ENCODE measurements at places on chromosomes 12 and 14.
A peak's percentile ranks its signal among the peaks of the same experiment; 100 is the strongest.

DNA sequence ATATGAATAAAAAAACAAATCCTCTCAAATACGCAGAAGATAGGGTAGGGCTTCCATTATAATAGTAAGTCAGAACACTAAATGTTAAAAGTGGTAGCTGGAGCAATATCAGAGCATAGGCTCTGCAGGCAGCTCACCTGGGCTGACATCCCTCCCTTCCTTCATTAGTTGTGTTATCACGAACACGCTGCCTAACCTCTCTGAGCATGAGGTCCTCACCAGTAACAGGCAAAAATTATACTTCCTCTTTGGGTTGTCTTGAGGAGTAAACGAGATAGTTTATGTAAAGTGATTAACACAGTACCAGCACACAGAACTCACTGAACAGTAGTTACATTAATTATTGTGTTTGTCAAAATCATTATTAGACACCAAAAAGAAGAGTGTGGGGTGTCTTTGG, 154.3 kb downstream of the STXBP6 start:
- DNase-seq = no peak

GRCh38 chr12:98678236-98678945, 33.3 kb downstream of the APAF1 start:
- DNase-seq = no peak

GRCh38 chr14:103339561-103339960, 5.5 kb downstream of the EIF5 start:
- no peak for DNase-seq

DNA sequence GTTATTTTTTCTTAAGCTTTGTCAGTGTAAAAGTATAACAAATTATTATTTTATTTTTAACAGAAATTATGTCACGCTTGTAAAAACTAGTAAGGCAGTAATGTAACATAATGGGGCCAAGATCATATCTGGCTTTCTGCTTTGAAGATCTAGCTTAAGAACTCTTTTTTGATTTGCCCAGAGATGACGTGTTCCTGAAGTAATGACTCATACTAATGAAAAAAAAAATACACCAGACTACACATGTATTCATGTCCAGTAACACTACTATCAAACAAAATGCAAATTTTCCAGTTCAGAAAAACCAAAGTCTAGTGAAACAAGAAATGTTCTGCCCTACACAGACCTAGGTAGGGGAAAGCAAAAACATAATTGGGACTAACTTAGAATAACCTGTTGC, 432.2 kb upstream of the ATXN7L3B start:
- no peak for DNase-seq

DNA sequence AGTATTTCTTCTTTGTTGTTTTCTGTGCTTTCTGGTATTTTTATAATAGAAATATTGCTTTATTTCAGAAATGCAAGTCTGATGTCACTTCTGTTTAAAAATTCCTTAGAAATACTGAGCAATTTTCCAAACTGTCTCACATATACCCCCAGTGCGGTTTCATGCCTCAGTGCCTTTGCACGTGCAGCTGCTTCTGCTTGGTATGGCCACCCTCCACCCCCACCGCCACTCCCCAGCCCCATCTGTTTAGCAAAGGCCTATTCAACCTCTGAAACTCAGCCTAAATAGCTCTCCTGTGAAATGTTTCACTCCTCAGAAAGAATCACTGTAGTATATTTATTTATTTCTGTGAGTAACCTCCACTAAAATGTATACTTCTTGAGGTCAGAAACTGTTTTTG, 52.3 kb downstream of the PPM1H start:
- no peak for DNase-seq

DNA sequence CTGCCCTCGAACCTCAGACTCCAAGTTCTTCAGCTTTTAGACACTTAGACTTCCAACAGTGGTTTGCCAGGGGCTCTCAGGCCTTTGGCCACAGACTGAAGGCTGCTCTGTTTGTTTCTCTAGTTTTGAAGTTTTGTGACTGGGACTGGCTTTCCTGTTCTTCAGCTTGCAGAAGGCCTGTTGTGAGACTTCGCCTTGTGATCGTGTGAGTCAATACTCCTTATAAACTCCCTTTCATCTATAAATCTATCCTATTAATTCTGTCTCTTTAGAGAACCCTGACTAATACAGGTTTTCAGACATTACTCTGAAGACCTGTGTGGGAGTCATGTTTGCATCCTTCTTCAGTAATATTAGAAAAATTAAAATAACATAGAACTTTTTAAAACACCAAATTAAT, 289.1 kb downstream of the RMST start:
- DNase-seq = no peak

GRCh38 chr14:65159281-65160062, 57.2 kb upstream of the MAX start:
- DNase-seq = no peak

GRCh38 chr12:27966870-27967269, 5.7 kb downstream of the PTHLH start:
- DNase-seq = peak; percentile 19

DNA sequence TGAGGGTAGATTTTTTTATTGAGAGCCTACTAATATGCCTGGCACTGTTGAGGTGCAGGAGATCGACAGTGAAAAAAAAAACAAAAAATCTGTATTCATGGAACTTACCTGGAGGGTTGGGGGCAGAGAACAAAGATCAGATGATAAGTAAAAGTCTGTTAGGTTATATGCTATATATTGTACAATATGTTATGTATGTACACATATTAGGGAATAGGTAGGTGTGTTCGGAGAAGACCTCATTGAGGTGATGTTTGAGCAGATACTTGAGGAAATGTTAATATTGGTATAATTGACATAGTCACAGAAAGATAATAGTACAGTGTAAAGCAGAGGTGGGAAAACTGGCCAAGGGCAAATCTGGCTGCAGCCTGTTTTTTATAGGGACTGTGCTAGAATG, 5.6 kb downstream of the ARF6 start:
- no peak for DNase-seq

DNA sequence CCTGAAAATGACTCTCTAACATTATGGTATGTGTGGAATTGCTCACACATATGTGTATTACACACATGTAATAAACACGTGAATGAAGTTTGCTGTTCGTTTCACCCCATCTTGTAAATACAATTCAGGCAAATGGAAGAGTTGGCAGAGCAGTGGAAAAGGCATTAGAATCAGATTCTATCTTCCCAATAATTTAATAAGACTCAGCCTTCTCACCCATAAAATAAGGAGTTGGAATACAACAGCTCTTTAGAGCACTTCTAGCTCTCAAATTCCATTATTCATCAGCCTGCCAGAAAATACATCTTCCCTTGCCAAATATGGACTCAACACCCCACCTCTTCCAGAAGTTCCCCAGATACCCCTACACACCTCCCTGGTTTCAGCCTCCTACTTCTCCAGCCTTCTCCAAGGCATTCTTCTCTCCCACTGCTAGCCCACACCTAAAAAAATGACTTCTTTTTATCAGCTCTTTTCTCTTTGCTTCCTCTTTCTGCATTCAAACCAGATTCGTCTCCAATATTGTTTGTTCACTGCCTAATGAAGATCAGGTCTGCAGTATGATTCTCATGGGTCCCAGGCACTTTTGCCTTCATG, 66.2 kb upstream of the DYRK2 start:
- DNase-seq = no peak

DNA sequence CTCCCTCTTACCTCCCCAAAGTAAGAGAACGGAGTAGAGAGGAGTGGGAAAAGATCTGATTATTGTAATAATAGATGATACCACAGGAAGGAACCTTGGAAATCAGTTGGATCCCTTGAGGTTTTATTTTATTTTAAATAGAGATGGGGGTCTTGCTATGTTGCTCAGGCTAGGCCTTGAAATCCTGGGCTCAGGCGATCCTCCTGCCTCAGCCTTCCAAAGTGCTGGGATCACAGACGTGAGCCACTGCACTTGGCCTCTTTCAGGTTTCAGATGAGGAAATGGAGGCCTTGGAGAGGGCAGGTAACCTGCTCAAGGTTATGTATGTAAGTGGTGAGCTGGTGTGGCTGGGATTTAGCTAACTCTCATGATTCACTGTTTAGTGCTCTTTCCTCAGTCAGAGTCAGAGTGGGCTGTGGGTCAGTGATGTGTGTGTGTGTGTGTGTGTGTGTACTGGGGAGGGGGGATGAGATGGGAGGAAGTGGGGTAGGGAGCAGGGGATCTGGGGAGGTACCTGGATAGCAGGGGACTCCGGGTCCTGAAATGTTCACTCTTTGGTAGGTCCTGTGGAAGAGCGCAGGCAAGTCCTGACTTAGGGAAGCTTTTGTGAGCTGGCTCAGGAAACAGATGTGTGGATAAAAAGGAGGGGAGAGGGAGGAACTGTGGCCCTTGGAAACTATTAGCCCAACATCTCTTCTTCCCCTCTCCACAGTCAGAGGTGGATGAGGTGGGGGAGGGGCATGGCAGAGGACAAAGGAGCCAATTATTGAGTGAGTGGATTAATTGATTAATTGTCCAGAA, 4.7 kb upstream of the CISTR start:
- no peak for DNase-seq

DNA sequence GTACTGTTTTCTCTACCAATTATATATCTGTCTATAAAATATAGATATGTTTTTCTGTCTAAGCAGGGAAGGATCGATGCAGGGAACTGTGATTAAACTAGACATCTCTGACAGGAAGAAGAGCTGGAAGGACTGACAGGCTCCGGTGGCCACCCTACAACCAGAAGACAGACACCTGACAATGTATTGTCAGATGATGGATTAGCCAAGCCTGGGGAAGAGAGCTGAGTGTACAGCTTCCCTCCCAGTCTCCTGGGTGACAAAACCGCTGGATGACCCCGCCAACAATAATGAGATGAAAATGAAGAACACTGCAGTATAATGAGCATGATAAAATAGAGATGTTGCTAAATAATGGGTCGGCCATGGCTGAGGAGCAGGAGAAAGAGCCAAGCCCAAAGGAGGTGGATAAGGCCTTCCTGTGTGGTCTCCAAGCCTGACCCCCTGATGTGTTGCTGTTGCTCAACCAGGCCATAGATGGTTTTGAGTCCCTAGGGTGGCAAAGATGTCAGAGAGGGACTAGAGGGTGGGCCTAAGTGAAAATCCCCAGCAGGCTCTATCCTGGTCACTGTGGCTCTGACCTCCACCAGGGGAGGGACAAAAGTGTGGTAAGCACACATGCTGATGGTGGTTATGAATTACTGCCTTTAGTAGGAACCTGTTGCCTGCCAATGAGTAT, 28.2 kb downstream of the DHRS2 start:
- DNase-seq = no peak

GRCh38 chr14:56149995-56150394, 31.8 kb downstream of the PELI2 start:
- no peak for DNase-seq

DNA sequence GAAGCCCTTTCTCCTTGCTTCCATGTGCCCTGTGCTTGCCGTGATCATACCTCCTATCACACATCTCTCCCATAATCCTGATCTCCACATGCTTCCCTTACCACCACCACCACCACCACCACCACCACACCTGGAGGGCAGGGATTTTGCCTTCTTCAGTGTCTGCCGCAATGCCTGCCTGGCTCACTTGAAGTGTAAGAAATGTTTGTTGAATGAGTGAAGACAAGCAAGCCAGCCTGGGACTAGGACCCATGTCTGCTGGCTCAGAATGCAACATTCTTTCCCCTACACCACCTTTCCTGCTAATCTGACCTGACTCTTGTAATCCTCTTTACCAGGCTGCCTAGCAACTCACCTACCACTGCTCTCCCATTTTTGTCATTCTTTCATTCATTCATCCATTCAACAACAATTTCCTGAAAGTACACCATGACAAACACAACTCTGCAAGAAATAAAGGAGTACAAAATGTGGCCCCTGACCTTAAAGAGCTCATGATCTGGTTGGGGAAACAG, 3.5 kb upstream of the NID2 start:
- no peak for DNase-seq

- DNase-seq = no peak
Observed at GRCh38 chr12:51085757-51086156, 2.4 kb upstream of the CSRNP2 start.

- DNase-seq = peak; percentile 79
Observed at GRCh38 chr12:14185427-14186192, 179.9 kb upstream of the ATF7IP start.

DNA sequence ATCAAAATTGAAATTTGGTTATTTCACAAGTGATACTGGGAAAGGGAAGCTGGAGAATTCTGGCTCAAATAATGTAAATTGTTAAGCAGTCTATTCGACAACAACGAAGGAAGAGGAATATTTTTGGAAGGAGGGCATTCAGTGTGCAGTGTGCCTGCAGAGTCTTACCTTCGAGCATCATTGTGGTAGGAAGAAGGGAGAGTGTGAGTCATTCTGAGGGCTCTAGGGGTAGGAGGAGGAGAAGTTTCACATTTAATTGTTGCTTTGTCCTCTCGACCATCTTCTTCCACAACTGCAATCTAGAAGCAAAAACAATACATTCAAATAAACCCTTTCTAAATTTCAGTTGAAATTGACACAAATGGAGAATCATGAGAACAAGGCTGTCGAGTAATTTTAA, 263.0 kb downstream of the ACSS3 start:
- no peak for DNase-seq

DNA sequence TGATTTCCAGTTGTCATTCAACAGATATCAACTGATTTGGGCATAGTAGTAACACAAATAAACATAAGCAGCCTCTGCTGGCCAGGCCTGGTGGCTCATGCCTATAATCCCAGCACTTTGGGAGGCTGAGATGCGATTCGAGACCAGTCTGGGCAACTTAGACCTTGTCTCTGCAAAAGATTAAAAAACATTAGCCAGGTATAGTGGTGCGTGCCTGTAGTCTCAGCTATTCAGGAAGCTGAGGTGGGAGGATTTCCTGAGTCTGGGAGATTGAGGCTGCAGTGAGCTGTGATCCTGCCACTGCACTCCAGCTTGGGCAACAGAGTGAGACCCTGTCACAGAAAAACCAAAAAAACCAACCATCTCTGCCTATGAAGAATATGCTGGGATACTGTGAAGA, 7.1 kb downstream of the METAP2 start:
- no peak for DNase-seq

DNA sequence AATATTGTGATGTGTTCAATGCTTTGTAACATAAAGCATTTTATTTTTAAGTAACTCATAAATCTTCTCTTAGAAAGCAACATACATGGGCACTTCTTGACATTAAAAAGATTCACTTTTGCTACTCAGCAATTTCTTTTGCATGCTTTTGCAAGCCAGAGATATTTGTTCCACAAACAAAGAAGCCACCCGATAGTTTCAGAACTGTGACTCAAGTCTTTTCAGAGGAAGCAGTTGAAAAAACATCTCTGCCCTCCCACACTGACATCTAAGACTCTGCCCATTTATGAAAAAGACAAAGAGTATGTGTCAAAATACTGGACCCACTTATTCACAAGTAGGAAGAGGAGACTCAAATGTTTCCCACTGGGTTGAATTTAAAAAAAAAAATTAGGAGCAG, 7.5 kb downstream of the APPL2 start:
- DNase-seq = no peak

GRCh38 chr12:128932521-128932920, 79.2 kb downstream of the GLT1D1 start:
- no peak for DNase-seq

DNA sequence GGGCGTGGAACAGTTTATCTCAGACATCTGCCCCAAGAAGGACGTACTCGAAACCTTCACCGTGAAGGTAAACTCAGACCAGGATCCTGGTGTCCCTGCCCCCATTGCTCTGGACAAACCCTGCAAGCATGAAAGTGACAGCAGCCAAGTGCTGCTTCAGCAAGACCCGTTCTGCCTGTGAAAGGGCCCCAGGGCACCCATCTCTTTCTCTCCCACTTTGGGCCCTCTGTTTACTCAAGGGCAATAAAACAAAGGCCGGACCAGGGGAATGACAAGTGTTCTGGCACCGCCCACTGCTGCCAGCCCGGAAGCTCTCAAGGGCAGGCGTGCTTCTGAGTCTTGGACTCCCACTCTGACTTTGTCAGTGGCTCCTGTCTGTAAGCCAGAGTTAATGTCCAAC, 35.3 kb downstream of the CD9 start:
- DNase-seq = peak; percentile 93

All from Caco-2 (cell line).